Stimulated activated CD8-positive, alpha-beta memory T cell treated with anti-CD3 and anti-CD28 coated beads, Interleukin-4, amount 100 ng/mL, for 1 hour (primary cell): ENCODE measurements at places on chromosomes 12 and 14.
A peak's percentile ranks its signal among the peaks of the same experiment; 100 is the strongest.

DNA sequence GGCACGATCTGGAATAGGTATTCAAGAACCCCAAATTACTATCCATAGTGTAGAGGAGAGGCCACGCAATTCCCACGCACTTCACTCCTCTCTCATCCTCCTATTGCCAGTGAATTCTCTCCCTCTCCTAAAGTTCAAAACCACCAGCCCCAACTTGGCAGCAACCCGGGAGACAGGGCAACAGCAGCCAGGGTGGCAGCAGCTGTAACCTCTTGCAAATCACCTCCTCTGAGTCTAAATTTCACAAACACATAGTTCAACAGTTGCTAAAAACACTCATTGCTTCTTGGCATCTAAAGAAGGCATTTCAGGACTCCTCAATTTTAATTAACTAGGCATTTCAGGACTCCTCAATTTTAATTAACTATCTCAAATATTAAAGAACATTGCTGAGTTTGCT is 37.7 kb upstream of the MANSC4 start:
- no peak for DNase-seq

- no peak for DNase-seq
These were observed 175.0 kb upstream of the TMEM132C start for GRCh38 chr12:128091951-128092382.

DNA sequence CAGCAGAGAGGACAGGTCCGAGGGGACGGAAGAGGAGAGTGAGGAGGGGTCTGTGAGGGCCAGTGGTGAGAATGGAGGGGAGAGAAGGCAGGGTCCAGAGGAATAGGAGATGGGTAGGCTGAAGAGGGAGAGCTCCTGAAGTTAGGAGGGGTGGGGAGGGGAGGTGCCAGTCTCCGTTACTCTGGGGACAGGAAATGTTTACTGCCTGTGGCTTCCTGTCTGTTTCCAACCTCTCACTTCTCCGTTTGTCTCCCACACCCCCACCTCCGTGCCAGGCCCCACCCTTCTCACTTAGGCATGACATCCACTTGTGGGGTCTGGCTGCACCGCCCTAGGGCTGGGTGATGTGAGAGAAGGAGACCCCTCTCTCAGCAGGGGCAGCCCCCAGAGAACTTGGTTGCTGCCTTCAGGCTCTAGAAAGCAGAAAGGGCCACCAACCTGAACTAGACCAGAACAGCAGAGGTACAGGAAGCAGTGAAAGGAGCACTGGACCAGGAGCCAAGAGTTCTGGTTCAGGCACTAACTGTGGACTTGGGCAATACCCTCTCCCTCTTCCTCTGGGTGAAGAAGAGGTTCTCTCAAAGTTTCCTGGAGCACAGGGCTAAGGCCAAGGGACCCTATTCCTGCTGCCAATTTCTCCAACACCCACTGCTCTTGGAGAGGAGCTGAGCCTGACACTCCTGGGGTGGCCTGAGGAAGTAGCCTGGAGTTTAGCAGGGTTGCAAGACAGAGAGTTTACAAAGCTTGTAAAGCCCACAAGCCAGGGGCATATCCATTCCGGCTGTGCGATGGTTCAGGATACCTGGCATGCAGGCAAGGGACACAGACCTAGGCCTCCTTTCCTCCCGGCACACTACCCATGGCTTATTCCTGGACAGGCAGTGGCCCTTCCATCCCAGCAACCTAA is 5.5 kb downstream of the ITGA5 start:
- peak; percentile 56 for DNase-seq

GRCh38 chr12:10661338-10661737 is 12.5 kb downstream of the STYK1 start:
- DNase-seq, result no peak

DNA sequence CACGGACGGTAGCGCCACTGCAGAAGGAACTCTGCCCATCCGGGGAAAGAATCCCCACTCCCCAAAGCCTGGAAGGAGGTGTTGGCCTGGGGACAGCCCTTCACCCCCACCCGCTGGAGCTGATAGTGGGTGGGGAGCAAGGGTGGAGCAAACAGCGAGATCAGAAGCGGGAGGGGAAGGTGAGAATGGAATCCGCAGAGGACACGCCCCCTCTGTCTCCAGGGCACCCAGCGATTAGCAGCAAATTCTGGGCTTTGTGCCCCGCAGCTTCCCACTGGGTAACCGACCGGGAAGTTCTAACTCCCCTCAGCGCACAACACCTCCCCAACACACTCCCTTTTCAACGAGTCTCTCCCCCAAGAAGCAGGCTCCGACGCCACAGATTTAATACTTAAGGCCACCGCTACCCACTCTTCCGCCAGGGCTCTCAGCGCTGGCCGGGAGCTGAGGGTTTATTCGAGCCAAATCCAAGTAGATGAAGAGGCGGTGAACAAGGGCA is 1.4 kb downstream of the SLC25A29 start:
- no peak for DNase-seq
